ENCODE measurements at places on chromosomes 4 and X.
A peak's percentile ranks its signal among the peaks of the same experiment; 100 is the strongest.

- DNase-seq = peak; percentile 90
Observed at GRCh38 chr4:124262211-124263179, 450.0 kb downstream of the ANKRD50 start.

DNA sequence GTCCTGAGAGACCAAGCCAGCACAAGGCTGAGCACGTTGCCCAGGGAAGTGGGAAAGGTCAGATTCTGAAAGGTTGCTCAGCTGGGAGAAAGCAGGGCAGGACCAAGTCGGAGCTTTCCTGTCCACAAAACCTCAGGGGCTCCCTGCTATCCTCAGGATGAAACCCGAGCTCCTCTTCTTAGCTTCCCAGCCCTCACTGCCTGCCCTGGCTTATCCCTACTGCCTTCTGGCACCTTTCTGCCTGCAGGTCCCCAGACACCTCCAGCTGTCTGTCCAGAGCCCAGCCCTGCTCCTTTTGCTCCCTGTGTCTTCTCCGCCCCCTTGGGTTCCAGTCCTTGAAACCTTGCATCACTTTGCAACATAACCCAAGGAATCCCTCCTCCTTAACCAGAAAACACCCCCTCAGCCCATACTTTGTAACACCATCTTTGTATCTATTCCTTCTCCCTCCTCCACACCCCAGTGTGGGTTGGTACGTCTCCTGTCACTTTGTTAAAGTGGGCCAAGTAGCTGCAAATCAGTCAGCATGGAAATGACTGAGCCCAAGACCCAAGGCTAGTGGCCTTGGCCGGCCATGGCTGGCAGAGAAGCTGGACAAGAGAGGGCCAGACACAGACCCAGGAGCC is 20.0 kb upstream of the PRRG3 start:
- DNase-seq = no peak

GRCh38 chrX:155279873-155280272 is 15.6 kb upstream of the RAB39B start:
- DNase-seq = no peak

DNA sequence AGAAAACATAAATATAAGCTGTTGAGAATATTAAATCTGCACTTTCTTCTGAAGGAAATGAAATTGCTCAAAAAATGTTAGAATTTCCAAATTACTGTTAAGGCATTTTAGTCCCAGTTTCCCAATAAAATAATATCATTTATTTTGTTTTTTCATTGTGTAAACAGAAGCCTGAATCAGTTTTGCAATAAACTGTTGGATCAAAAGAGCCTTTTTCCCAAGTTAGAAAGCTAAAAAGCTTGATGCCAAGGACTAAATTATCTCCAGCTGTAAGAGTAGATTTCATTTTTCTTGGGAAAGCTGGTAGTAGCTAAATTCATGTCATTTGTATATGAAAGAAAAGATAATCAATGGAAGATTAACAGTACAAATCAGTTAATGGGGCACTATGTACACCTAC is 95.8 kb downstream of the RNF150 start:
- DNase-seq = no peak

GRCh38 chrX:18884916-18885315 is 99.0 kb downstream of the PHKA2 start:
- DNase-seq = no peak

DNA sequence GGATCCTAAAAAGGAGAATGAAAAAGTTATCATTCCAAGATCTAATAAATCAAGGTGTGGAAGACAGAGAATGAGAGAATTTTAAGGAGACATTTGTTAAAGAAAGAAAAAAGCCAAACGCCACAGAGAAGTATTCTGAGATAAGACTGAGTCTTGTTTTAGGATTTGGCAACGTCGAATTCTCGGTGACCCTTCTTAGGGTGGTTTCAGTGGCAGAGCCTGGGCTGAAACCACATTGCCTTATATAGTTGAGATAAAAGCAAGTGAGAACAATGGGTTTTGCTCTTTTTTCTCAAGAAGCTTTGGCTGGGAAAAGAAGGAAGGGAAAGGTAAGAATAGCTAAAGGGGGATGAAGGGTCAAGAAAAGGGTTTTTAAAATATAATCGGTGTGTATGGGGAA is 209.4 kb downstream of the VEGFC start:
- no peak for DNase-seq

GRCh38 chr4:162869157-162869556 is 297.5 kb downstream of the NAF1 start:
- no peak for DNase-seq

GRCh38 chr4:65482410-65482809 is 187.9 kb downstream of the EPHA5 start:
- peak; percentile 88 for DNase-seq

DNA sequence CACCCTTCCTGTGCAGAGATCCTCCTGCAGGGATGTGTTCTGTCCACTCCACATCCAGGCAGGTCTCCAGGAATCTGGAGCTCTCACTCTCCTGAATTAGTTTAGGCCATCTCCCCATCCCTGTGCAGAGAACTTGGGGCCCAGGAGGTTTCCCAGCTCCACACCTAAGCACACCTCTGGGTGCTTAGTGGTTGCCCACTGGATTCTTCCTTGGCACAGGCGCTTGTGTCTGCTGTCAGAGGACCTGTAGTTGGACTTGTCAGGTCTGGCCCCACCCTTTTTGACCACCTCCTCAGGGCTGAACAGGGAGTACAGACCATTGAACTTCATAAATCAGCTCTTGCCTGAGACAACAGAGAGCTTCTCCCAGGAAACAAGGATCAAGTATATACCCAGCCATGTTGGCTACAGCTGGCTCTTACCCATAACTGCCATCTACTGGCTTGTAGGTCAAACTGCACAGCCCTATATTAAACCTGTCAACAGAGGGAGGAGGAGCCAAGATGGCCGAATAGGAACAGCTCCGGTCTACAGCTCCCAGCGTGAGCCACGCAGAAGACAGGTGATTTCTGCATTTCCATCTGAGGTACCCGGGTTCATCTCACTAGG is 275.5 kb downstream of the PPARGC1A start:
- peak; percentile 35 for DNase-seq

- DNase-seq = no peak
Observed at GRCh38 chr4:10490996-10491395, 33.8 kb upstream of the ZNF518B start.

DNA sequence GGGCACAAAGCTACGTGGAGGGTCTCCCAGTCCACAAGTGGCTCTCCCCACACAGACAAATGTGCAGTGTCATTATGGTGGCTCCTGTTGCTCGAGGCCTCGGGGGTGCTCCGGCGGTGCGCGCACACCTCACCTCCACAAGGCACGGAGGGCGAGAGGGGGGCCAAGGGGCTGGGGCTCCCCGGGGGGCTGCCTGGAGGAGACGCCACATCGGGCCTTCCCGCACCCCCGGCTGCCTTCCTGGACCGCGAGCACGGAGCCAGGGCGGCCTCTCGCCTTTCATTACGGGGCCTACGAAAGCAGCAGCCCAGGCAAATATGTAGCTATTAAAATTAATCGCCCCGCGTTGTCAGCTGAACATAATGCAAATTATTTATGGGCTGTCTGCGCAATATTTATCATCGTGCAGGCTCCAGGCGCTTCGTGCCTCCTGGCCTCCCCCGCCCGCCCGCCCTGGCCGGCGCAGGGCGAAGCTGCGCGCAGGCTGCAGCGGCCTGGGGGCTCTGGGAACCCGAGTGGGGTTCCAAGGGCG is 70.8 kb upstream of the BCOR start:
- no peak for DNase-seq

- peak; percentile 9 for DNase-seq
Observed at GRCh38 chr4:75498041-75498440, 16.2 kb downstream of the RCHY1 start.
